Stimulated activated CD4-positive, alpha-beta T cell treated with anti-CD3 and anti-CD28 coated beads, Interleukin-15, amount 100 ng/mL, for 24 hours (primary cell): ENCODE measurements at places on chromosomes 1 and 21.

GRCh38 chr21:37237764-37238163 is 29.4 kb downstream of the VPS26C start:
- DNase-seq, result no peak

GRCh38 chr1:226702318-226702956 is 36.6 kb downstream of the ITPKB start:
- DNase-seq, result no peak

DNA sequence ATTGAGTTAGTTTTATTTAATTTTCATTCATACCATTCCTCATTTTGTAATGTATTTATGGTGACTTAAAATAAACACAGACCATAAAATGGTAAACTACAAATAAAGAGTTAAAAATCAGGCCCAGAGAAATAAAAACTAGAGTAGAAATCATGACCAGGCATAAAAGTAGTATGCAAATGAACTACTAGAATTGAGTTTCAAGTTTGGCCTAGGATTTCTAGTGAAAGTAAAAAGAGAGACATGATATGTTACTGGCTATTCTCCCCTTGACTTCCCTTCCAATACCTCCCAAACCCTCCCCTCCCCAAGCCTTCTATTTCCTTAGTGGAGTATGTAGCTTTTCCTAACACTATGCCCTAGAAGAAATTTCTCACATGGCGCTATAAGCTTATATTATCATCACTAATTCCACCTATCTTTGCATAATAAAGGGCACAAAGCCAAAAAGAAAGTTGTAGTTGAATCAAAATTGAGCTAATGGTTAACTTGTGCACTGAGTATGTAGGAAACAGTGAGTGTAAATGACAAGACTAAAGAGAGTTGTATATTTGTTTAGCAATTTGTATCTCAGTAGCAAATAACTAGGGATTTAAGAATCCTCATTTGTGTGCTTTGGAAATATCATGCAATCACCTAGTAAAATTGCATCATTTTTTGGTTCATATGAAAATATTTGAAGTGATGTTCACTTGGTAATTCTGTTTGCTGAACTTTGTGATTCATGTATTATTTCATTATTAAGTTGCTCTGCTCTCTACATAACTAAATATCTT is 29.7 kb upstream of the CDC14A start:
- DNase-seq, result no peak

- DNase-seq, result no peak
These were observed 73.5 kb downstream of the ST6GALNAC5 start for GRCh38 chr1:76940571-76941335.

DNA sequence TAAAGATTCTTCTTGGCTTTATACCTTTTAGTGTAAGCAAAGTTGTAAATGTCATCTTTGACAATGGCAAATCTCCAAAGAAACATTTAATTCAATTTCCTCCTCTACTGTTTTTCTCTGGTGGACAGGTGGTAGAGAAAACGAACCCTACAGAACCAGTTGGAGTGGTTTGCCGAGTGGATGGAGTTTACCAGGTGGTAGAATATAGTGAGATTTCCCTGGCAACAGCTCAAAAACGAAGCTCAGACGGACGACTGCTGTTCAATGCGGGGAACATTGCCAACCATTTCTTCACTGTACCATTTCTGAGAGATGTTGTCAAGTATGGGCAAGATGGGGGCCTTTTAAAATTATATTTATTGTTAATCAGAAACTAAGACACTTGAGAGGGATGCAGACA is 25.8 kb downstream of the UAP1 start:
- DNase-seq, result no peak

- DNase-seq, result no peak
These were observed 999.3 kb upstream of the TMPRSS15 start for GRCh38 chr21:19402870-19403269.

- no peak for DNase-seq
These were observed 696.0 kb upstream of the CHRM3 start for GRCh38 chr1:238690415-238690814.
